CD4-positive, CD25-positive, alpha-beta regulatory T cell (primary cell): ENCODE measurements at places on chromosomes 12 and 14. TPM values are rescaled to one million over a fixed set of nuclear protein-coding genes. Genes with fewer than 3 reads are reported as not detected.
A peak's percentile ranks its signal among the peaks of the same experiment; 100 is the strongest.

TMEM119 gene
- 5.9 TPM for total RNA-seq

CBLN3 gene
- 3.2 TPM for total RNA-seq

DNA sequence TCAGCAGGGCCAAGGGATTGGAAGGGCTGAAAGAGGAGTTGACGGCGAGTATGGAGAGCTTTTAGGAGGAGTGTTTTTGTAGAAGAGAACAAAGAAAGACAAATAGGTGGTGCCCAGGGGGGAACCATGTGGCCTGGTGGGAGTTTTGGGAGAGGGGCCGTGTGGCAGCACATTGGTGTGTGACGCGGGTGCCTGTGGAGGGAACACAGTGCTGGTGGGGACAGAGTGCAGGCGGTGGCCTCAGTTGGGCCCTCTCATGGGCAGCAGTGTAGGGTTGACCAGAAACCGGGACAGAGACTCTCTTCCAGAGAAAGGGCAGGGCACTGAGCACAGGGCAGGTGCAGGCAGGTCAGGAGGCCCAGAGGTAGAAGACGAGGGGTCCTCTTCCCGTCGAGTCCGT, 56.5 kb downstream of the TECPR2 start:
- H3K4me3 ChIP-seq, result no peak overlapping the region
- no peaks in the 10 kb centered on the region for H3K4me1 ChIP-seq
- no peaks in the 10 kb centered on the region for H3K27me3 ChIP-seq
- peaks cover 3% of the 10 kb centered on the region for H3K36me3 ChIP-seq
- no peak overlapping the region for H3K27ac ChIP-seq
- no peak for DNase-seq

DNA sequence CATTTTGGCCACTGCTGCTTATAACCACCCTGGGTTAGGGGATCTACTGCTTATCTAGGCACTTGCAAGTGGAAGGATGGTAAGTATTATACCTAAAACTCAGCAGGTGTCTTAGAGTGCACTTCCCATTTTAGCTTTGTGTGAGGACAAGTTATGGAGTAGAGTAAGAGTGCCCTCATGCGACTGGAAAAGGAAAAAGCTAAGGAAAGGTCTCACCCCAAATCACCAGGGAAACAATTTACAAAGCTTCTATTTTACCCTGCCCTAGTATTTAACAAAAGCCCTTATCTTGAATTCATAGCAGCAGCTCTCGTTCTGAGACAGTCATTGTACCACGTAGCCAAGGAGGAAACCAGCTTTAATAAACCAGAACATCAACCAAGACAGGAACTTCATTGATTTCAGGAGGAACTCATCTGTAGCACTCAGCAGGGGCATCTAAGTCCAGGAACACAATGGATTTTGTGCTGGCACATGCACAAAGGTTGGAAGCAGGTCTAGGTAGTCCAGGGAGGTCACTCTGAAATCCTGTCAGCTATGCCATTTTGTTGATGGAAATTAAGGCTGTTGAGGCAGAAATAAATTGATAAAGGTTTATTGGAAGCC, 2.9 kb downstream of the RDH12 start:
- no peaks in the 10 kb centered on the region for H3K4me1 ChIP-seq
- DNase-seq, result peak; percentile 10
- H3K36me3 ChIP-seq, result no peaks in the 10 kb centered on the region
- no peak overlapping the region for H3K4me3 ChIP-seq

- H3K27me3 ChIP-seq, result no peaks in the 10 kb centered on the region
- no peak overlapping the region for H3K27ac ChIP-seq
- H3K4me1 ChIP-seq, result peaks cover 12% of the 10 kb centered on the region
Observed at GRCh38 chr14:22898302-22899090, 15.5 kb downstream of the REM2 start.

- no peaks in the 10 kb centered on the region for H3K36me3 ChIP-seq
- peaks cover 14% of the 10 kb centered on the region for H3K4me1 ChIP-seq
- DNase-seq, result no peak
- H3K27ac ChIP-seq, result no peak overlapping the region
Observed at GRCh38 chr12:65828711-65829339, 4.5 kb downstream of the HMGA2 start.

DNA sequence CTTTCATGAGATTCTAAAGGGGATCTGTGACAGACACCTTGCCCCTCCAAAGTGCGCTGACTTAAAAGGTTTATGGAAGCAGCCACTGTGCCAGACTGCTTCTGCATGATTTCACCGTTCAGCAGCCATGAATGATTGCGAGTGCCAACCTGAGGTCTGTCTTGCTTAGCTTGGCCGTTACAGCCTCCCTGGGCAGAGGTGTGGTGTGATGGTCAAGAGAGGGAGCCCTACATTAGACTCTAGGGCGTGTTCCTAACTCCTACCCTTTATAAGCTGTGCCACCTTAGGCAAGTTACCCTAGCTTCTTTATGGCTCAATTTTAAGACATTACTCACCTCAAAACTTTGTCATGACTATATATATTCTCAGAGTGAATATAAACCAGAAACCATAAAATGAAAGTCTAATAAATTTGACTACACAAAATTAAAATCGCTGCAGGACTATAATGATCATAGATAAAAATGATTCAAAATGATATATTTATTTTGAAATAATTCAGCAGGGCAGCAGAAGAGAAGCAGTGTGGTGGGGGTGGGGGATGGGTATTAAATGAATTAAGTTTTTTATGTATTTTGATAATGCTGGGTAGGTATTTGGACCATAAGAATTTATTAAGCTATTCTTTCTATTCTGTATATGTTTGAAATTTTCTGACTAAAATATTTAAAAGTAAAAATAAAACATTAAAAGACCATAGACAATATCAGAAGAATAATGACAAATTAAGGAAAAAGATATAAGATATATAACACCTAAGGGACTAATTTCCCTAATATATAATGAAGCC, 47.7 kb upstream of the MBIP start:
- peaks cover 7% of the 10 kb centered on the region for H3K27me3 ChIP-seq
- no peak overlapping the region for H3K4me3 ChIP-seq
- no peak overlapping the region for H3K27ac ChIP-seq
- DNase-seq, result no peak
- no peaks in the 10 kb centered on the region for H3K36me3 ChIP-seq
- H3K4me1 ChIP-seq, result no peaks in the 10 kb centered on the region

DNA sequence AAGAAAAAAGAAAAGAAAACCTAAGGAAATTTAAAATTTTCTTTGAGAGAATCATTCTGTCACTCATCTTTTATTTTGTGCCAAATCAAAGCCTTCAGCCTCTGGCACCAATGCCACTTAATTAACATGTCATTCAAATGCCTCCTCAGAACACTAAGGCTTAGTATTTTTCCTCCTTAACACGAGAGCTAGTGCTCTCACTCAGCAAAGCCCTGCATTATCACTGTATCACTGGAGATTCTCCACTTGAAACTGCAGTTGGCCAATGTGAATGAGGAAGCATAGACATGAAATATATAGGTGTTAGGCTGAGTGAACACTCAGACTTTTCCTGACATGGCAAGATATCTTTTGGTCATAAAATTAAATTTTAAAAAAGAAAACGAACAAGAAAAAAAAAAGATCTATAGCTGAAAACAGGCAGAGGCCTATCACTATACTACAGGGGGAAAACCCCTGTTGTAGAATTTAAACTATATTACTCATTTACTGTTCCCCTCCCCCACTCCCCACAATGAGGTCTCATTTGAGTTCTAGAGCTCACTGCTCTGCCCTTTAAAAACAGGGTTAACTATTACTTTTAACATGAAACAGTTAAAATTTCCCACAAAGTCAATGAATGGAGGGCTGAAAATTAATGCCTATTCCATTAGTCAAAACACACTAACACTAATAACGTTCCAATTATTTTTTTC, 5.1 kb downstream of the MBIP start:
- peaks cover 22% of the 10 kb centered on the region for H3K4me1 ChIP-seq
- no peaks in the 10 kb centered on the region for H3K27me3 ChIP-seq
- H3K4me3 ChIP-seq, result peak overlapping the region; percentile 10
- no peak for DNase-seq
- H3K36me3 ChIP-seq, result peaks cover 29% of the 10 kb centered on the region
